ENCODE measurements at places on chromosomes 6 and 20.

DNA sequence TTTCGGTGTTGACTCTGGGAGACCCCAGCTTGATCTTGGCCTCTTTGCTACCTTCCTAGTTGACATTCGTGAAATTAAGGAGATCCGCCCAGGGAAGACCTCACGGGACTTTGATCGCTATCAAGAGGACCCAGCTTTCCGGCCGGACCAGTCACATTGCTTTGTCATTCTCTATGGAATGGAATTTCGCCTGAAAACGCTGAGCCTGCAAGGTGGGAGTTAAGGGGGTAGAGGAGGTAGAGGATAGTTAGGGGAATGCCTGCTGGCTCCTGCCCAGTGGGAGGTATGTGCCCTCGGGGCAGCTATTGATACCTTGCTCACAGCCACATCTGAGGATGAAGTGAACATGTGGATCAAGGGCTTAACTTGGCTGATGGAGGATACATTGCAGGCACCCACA is 22.2 kb downstream of the PLCG1 start:
- DNase-seq, result no peak

- DNase-seq, result no peak
Observed at GRCh38 chr6:86937219-86938079, at the start of gene HTR1E. Gene HTR1E (plus strand): TSS chr6:86937528. CDS start chr6:87015335, 77,807 bp downstream.

DNA sequence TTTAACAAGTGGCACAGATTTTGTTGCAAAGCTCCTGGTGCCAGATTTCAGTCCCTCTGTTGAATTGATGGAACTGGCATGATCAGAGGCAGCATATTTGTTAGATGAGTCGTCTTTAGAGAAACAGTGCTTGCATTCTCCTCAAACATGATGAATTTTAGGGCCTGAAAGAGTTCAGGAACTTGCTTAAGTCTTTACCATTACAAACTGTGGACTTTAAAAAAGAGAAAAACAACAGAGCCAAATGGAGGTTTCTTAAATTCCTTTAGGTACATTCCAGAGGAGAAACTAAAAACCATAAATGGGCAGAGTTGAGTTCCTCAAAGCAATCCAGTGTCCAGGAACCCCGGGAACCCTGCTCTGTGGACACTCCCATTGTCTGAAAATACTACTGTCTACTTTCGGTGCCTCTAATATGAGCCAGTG is 2.5 kb downstream of the GTF2H5 start:
- DNase-seq, result no peak

- DNase-seq, result no peak
Observed at GRCh38 chr6:107398001-107398400, 61.4 kb downstream of the PDSS2 start.

DNA sequence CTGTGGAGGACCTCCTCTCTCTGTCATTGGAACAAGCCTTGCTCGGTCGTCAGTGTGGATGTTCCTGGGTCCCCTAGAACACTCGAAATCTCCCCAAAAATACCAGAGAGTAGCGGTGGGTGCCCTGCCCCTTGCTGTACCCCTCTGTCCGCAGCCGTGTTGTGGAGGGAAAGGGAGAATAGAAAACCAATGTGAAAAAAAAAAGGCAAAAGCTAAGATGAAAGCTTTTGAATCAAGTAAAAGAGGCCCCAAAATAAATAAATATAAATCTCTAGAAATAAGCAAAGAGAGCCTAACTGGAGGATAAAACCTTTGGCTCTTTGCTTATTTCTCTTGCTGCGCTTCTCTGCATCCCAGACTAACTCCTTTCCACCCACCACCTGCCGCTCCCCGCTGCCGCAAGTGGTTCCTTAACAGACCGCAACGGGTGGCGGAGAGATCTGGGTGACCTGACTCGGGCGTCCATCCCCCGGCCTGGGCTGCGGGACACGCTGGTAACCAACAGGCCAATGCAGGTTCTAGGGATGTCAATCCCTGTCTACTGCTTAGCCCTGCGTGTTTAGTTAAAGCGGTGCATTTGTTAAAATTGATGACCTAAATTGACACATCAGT is 110.0 kb downstream of the GPX5 start:
- no peak for DNase-seq

DNA sequence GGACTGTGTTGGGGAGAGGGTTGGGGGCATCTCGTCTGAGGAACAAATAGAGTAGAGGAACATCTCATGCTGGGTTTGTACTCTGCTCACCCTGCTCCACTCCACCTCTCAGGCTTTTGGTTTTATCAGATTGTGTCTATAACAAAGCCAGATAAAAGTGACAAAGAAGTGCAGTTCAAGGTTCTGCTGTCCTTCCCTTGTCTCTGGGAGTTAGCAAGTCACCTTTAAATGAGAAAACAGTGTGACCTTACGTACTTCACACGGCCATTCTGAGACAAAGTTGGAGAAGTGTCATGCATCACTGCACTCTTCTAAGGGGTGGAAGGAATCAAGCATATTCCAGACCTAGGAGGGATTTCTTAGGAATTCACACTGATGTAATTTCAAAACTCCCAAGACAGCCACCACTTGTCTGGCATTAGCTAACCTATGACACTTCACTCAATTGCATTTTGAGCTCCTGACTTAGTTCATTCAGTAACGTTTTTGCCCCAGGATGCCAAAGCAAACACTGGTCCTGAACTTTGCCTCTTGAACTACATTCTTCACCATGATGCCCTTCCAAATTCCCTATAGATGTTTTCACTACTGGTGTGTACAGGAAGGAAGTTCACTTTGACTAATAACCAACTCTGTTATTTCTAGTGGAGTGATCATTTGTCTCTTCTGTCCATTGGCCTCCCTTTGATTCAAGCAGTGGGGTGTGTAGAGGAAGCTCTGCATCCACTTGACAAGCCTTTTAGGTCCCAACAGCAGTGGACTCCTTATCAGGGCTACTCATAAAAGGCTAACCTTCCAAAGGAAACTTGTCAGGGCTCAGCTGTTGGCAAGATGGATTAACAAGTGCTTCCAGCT is 647.6 kb upstream of the FLRT3 start:
- no peak for DNase-seq

DNA sequence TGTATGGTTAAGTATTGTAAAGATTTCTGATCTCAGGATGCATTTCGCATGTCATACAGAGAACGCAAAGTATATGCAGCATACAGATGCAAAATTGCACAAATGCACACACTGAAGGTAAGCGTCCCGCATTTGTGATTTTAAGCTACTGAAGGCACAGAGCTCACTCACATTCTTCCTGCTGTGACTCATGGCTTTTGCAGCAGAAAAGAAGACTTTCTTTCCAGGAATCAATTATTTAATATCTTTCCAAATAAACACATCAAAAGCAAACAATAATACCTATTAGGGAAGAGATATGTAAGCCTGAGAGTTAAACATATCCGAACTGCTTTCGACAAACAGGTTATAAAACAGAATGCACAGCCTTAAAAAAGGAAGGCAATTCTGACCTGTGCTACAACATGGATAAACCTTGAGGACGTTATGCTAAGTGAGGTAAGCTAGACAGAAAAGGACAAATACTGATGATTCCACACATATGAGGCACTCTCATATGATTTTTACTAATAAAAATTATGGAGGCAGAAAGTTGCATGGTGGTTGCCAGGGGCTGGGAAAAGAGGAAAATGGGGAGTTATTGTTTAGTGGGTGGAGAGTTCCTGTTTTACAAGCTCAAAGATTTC is 109.0 kb downstream of the TFAP2A start:
- no peak for DNase-seq

DNA sequence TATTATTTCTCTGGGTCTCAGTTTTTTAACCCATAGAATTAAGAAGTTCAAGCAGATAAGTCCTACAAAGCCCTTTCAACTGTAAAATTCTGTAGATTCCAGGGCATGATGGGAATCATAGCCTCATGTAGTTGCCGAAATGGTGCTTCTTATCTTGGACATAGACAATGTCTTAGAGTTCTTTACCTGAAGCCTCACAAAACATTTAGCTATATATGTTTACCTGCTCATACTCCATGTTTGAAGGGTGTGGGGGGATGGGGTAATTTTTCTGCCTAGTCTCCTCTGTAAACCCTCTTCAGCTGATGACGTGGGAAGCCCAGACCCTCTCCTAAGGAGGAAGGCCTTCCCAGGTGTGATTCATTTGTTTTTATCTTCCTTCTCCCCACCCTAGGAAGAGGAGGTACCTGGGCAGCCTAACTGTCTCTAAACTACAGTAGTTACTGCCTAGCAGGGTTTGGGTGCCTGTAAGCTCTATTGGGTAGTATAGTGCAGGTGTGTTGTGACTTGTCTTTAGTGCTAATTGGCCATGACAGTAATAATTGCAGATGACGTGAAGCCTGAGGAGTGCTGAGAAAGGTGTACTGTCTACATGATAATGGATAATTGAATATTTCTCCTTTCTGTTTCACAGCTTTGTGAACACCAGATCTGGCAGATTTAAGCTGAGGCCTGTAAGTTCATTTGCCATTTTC is 230.8 kb downstream of the TFAP2B start:
- DNase-seq, result no peak
